ENCODE measurements at places on chromosomes 7 and 10. TPM values are rescaled to one million over a fixed set of nuclear protein-coding genes. Genes with fewer than 3 reads are reported as not detected.

The PTN gene
- 566 TPM for total RNA-seq

The ZPBP gene
- total RNA-seq: not detected

The GPR85 gene
- total RNA-seq: 13.6 TPM

The LIPJ gene
- 0.40 TPM for total RNA-seq

The GBX1 gene
- total RNA-seq: 2.4 TPM

The LRIT1 gene
- total RNA-seq: not detected

The DKK1 gene
- 7.8 TPM for total RNA-seq

The CYP2C8 gene
- 2.6 TPM for total RNA-seq

All from spinal cord (tissue), 10 donors.